Esophagus mucosa (tissue), 1 donor: ENCODE measurements at places on chromosomes 3 and 15.

DNA sequence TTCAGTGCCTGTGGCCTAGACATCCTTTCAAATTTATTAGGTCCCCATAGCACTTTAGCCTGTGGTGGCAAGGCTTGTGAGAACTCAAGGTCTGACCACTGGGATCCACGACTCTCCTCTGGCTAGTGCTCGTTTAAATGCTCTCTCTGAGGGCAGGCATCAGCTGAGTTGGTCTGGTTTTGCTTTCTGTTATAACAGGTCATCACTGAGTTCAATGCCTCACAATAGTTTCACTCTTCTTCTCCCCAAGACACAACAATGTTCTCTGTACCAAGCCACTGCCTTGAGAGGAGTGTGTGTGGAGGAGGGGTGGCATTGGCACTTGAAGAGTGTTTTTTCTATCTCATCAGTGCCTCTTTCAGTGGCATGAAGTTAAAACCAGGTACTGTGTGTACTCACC is 7.6 kb downstream of the OR5K4 start:
- no peak for ATAC-seq

GRCh38 chr3:146575636-146576035 is 29.5 kb downstream of the PLSCR5 start:
- no peak for ATAC-seq

GRCh38 chr15:93566762-93567161 is 477.8 kb upstream of the RGMA start:
- peak; percentile 99 for ATAC-seq

GRCh38 chr3:65871305-65872141 is 167.2 kb downstream of the MAGI1 start:
- ATAC-seq, result peak; percentile 54

DNA sequence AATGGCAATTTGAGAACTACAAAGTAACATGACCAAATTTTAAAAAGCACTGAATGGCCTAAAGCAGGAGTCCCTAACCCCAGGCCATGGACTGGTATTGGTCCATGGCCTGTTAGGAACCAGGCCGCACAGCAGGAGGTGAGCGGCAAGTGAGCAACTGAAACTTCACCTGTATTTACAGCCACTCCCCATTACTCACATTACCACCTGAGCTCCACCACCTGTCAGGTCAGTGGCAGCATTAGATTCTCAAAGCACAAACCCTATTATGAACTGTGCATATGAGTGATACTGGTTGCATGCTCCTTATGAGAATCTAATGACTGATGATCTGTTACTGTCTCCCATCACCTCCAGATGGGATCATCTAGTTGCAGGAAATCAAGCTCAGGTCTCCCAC is 48.8 kb downstream of the SENP7 start:
- ATAC-seq, result peak; percentile 84
